ENCODE measurements at places on chromosomes 6 and 20.

GRCh38 chr6:90328004-90328403, 31.4 kb upstream of the BACH2 start:
- DNase-seq, result no peak

DNA sequence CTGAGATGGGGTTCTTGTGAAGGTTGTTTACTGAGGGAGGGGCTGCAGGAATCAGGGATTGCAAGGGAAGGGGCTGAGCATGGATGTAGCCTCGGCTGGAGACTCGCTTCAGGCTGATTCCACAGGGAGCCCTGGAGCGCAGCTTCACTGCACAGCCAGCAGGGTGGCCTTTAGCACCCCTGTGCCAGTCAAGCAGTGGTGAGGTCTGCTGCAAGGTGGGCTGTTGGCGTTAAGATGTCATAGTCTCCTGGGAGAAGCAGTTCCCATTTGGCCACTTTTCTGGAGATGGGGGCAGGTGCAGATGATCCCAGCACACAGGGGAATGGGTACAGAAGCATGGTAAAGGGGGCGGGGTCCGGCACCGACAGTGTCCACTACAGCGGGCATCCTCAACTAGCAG, 126.3 kb downstream of the TOX2 start:
- DNase-seq, result no peak

GRCh38 chr6:159114569-159114968, 54.6 kb upstream of the FNDC1 start:
- DNase-seq, result peak; percentile 18

- DNase-seq, result no peak
Measured at GRCh38 chr20:57693670-57694329, 16.0 kb downstream of the PMEPA1 start.

DNA sequence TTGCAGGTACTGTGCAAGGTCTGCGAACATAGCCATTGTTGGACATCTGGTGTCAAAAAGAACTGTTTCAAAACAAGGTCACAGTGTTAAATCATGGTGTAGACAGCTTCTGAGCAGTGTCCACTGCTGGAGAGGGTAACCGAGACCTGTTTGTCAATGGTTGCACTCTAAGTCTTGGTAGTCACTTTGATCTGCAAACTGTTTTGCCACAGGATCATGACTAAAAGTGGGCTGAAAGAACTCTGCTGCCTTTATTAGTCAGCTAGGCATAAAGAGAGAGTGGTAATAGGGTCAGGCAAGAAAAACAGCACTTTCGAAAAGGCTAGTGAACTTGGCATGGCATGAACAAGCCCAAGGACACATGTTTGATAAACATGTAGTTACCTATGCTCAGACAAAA, 552.3 kb upstream of the CITED2 start:
- no peak for DNase-seq

DNA sequence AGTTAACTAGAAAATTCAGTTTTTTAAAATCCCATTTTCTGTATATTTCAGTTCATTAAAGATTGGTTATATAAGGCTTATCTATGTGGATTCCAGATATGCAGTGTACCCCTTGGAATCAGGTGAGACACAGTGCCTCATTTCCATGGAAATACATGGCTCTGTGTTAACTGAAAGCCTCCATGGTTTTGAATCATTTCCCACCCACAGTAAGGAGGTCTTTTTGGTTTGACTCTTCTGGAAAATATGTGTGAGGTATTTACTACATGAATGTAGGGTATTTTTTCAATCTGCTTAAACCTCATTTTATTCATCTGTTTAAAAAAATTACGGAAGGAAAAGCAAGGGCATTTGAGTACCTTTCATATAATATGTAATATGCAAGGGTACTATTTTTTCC, 25.5 kb downstream of the RNF144B start:
- no peak for DNase-seq

- no peak for DNase-seq
Measured at GRCh38 chr6:71127374-71127773, 161.2 kb upstream of the OGFRL1 start.

DNA sequence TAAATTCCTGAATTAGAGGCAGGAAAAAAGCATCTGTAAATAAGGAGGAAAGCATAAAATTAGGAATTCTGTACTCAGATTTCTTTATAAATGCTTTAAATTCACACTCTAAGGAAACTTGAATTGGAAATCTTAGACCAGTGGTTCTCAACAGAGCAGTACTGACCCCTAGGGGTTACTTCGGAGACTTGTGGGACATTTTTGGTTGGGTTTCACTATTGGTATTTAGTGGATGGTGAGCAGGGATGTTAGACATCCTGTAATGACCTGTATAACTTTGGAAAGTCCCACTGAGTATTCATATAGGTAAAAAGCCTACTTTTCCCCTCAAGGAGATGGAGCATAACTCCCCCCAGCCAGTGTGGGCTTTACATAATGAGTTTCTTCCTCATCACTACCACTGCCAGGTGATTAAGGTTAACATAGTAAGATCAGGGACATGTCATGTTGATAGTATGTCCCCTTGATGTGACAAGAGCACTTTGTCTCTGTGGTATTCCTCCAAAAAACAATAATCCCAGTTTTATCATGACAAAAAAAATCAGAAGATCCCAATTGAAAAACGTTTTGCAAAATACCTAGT, 31.0 kb downstream of the GLO1 start:
- DNase-seq, result peak; percentile 13

DNA sequence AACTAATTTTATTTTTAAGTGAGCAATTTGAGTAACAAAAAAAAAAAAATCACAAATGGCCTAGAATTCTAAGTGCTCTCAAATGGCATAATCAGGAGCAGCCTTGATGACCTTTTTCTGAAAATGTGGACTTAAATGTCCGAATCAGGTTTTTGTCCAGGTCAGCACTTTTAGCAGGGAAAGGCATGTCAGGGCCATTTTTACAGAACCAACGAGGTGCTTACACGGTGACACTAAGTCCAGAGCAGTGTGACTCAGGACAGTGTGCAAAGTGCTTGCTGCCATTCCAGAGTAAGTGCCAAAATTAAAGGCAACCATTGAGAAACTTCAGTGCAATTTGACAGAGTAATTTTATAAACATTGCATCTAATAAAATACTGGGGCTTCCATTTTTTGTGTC, 127.8 kb downstream of the KIF16B start:
- DNase-seq, result no peak

GRCh38 chr20:50399917-50400704, 110.1 kb upstream of the PTPN1 start:
- DNase-seq, result no peak

DNA sequence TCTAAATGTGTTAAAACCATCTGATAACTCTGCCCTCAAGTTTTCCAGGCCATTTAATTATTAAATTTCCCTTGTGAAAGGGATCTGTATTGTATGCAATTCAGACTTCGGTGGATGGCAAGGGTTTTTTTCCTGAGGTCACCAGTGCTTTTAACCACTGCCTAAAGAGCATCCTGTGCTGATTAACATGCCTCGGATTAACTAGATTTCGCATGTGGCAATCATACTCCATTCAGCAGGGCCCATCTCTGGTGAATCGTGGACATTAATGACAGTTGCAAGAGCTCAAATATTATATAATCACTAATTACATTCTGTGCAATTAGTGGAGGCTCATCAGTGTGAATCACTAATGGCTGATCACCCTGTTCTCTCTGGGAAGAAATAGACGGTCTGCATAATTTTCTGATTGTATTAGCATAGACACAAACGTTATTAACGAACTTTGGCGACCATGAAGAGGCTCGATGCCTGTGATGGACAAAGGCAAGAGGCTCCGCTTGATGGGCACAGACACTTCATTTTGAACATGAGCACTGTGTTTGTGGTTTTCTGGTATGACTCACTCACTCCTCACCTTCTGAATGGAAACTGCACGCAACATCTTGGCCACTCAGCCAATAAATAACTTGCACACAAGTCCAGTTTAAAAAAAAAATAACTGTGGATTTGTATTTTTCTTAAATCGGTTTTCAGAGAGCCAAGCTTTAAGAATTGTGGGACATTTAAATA, 31.4 kb downstream of the LINC00237 start:
- DNase-seq, result no peak

DNA sequence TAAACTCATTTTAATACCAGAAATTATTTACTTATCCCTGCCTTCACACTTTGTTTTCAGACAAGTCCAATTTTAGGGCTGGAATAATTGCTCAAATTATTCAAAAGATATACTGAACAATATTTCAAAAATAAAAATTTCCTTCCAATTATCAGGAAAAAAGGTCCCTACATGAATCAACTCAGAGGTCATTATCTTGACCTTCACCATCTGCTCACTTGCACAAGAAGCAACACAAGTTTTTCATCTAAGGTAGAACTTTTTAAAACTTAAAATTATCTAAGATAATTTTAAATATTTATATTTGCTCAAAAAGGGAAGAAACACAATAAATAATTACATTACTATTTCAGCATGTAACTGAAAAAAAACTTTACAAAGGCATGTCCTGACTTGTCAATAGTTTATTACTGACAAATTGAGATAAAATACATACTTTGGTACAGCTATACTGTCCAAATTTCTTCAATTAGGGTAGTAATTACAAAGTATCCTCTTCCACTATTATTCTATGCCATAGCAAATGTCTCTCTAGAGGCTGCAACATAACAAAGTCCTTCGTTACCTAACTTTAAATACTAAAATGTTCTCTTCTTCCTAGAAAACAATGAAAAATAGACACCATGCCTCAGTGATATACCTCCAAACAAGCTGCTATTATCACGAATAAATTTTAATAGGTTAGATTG, 2.4 kb downstream of the CEP85L start:
- no peak for DNase-seq

DNA sequence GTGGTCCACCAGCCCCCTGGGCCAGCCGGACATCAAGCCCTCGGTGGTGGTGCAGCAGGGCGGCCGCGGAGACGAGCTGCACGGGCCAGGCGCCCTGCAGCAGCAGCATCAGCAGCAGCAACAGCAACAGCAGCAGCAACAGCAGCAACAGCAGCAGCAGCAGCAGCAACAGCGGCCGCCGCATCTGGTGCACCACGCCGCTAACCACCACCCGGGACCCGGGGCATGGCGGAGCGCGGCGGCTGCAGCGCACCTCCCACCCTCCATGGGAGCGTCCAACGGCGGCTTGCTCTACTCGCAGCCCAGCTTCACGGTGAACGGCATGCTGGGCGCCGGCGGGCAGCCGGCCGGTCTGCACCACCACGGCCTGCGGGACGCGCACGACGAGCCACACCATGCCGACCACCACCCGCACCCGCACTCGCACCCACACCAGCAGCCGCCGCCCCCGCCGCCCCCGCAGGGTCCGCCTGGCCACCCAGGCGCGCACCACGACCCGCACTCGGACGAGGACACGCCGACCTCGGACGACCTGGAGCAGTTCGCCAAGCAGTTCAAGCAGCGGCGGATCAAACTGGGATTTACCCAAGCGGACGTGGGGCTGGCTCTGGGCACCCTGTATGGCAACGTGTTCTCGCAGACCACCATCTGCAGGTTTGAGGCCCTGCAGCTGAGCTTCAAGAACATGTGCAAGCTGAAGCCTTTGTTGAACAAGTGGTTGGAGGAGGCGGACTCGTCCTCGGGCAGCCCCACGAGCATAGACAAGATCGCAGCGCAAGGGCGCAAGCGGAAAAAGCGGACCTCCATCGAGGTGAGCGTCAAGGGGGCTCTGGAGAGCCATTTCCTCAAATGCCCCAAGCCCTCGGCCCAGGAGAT, 1.0 kb downstream of the POU3F2 start:
- no peak for DNase-seq

DNA sequence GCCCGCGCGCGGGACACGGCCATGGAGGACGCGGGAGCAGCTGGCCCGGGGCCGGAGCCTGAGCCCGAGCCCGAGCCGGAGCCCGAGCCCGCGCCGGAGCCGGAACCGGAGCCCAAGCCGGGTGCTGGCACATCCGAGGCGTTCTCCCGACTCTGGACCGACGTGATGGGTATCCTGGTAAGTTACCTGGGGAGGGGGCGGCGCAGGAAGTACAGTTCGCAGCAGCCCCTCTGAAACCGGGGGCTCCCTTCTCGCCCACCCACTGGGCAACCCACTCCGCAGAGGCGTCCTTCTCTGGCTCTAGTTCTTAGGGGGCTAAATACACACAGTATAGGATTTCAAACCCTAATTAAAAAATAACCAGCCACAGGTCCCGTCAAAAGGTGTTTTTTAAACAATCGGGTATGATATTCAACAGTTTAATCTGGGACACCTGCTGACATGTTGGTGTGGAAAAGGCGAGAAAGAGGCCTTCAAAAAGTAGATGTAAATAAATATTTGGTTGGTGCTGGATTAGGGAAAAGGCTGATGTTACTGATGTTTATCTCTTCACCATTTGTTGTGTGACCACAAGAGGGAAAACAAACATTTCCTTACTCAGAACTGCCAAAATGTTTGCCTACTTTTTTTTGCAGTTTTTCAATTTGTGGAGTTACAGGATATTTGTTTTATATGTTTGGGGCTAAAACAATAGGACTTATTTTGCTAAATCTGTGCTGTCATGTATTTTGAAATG, 577 bp downstream of the SASH1 start:
- DNase-seq, result no peak

GRCh38 chr6:14086701-14087100, 30.9 kb upstream of the CD83 start:
- no peak for DNase-seq

- no peak for DNase-seq
Measured at GRCh38 chr6:32865724-32866443, 11.9 kb downstream of the PSMB9 start.

DNA sequence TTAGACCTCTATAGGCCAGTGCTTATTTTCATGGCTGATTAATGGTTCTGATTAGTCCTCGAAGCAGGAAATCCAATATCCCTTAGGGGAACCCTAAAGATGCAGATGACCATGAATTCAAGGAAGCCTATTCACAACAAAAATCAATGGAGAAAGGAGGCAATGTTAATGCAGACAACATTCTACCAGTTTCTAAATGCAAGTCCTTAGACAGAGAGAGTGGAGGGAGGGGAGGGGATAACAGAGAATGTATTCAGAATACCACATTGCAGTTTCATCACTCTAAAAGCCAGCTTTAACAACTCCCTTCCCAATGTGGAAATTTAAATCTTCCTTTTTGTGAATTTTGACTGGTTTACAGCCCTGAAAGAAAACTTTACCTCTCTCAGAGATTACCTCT, 87.1 kb upstream of the POU3F2 start:
- no peak for DNase-seq

DNA sequence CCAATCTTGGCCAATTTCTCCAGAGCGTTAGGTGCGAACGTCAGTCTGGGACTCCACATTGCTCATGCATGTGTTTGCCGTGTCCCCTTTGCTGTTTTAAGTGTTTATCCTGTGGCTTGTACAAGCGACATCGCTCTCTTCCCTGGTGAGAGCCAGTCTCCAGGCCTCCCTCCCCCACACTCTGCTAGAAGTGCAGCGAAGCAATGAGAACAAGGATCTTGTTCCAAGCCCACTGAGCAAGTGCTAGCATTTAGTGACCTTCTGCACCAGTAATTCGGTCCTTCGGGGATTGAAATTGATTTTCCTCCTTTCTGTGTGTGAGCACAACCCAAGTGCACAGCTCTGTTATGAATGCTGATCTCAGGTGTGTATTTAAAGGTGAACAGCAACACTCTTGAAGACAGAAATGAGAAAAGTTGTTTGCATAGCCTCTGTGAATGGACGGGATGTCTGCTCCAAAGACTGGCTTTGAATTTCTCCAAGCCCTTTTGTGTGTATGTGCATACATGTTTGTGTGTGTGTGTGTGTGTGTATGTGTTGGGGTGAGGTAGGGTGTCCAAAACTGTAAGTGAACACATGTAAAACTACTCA, 29.0 kb downstream of the CD83 start:
- no peak for DNase-seq

GRCh38 chr6:48474830-48475229, 363.8 kb upstream of the PTCHD4 start:
- DNase-seq, result peak; percentile 58

All from NCI-H446 treated with DMSO at 0.1 percent for 48 hours (cell line).